ENCODE measurements at places on chromosomes 1 and 21.
A peak's percentile ranks its signal among the peaks of the same experiment; 100 is the strongest.

GRCh38 chr21:42627527-42628289, 25.7 kb upstream of the PDE9A start:
- DNase-seq, result no peak

DNA sequence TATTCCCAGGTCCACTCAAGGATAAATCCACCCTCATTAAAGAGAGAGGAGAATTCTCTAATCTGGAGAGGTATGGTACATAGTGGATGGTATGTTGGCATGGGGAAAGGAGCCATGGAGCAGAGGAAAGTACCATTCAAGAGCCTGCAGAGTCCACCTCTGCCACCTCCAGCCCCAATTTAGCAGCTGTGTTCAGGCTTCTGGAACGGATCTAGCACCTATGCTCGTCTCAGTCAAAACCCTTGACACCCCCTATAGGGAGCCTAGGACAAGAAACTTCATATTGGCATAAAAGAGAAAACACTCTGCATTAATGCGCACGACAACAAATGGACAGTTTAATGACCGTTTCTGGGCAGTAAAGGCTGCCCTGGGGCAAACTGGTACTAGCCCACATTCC, 161.1 kb upstream of the FAM78B start:
- DNase-seq, result no peak

- DNase-seq, result no peak
These were observed 26.7 kb downstream of the MIER1 start for GRCh38 chr1:66951513-66951912.

GRCh38 chr21:38048167-38048566, 131.9 kb upstream of the KCNJ6 start:
- DNase-seq, result no peak

GRCh38 chr1:205535866-205536758, 31.6 kb downstream of the CDK18 start:
- DNase-seq, result no peak

- DNase-seq, result peak; percentile 70
These were observed 115.6 kb downstream of the TNFSF18 start for GRCh38 chr1:172935062-172935592.

GRCh38 chr1:240190881-240191401, 99.3 kb downstream of the FMN2 start:
- DNase-seq, result no peak

- DNase-seq, result no peak
These were observed 27.5 kb downstream of the SLC6A17 start for GRCh38 chr1:110177775-110178174.

DNA sequence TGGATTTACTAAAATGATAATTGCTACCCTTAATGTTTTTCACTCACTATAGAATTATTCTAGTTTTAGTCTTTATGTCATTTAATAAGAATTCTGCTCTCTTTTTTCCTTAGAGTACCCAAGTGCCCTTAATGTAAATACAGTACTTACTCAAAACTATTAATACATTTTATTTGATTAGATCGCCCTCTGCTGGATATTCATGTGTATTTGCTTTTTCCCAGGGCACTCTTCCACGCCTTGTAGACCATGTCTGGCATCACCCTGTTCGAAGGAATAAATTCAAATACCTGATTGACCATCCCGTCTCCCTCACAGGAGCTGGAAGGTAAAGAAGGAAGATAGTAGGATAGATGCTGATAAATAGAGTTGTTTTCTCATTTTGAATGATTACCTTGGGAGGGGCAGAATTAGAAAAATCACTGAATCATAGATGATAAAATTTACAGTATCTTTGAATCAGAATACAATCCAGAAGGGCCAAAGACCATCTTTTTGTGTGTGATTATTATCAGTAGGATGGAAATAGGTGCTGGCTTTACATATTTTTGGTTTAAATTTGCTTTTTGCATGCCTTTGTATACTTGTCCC, 4.1 kb downstream of the AXDND1 start:
- peak; percentile 95 for DNase-seq

DNA sequence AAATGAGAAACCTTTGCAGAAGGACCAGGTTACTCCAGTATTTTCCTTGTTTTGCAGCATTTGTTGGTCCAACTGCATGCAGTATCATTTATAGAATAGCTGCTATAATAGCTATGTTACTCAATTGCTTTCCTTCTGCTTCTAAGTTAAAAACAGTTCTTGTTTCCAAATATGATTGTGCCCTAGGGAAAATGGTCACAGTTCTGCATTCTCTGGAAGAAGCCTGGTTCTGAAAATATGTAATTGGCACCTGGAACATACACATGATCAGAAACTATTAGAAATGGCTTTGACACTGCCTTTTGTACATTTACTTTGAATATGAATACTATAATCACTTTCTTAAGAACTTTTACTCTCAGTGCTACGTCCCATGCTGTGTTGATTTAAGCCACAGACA, 33.6 kb downstream of the HENMT1 start:
- DNase-seq, result no peak

- peak; percentile 62 for DNase-seq
These were observed 138.3 kb downstream of the TTLL7 start for GRCh38 chr1:83860490-83861221.

DNA sequence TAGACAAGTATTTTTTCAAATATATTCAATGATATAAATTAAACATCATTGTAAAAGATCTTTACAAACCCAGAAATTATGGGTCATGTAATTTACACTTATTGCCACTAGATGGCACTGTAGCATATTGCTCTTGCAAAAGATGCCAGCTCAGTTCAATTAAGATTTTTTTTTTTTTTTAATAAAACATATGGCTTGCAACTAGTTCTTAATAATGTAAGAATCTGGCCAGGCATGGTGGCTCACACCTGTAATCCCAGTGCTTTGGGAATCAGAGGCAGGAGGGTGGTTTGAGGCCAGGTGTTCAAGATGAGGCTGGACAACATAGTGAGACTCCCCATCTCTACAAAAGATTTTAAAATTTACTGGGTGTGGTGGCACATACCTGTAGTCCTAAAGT, 49.4 kb upstream of the DESI2 start:
- no peak for DNase-seq

DNA sequence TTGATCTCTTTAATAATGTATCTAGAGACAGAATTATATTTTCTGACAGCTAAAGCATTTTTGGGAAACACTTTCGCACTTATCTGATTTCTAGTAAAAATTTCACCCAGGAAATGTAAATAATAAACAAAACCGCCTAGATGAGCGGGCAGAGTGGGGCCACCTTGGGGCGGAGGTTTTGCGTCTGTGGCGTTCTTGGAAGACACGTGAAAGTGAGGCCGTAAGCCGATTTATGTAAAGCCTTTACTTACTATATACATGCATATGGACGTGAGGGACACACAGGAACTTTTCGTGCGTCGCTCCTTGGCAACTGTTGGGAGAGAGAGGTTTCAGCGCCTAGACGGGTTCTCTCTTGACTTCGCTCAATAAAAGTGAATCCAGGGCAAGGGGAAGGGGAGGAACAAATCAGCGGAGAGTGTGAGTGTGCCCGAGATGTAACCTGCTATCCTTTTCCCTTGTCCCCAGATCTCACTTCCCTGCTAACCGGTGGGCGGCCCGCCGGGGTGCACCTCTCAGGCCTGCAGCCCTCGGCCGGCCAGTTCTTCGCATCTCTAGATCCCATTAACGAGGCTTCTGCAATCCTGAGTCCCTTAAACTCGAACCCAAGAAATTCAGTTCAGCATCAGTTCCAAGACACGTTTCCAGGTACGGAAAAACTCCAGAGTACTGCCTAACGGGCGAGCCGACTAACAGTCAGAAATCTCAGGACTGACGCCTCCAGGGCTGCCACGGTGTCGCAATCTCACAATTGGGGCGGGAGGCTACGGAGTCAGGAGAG, 1.7 kb downstream of the HLX start:
- no peak for DNase-seq

GRCh38 chr1:87791931-87792740, 463.5 kb downstream of the LMO4 start:
- no peak for DNase-seq

DNA sequence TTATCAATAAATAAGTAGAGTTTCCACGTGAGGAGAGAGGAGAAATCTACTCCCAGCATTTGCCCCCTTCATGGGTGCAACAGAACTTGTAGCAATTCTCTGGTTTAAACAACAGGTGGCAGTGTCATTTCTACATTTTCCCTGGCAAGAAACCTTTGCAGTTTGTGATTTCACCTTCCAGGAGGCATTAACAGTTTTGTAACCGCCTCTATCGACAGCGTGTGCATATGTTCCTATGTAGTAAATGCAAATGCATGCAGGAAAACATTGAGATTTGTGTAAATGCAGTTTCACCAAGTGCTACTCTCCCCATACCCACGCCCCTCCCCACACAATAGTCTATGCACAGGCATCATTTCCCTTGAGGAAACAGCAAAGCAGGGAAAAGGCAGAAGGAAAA, 494.7 kb downstream of the SMYD3 start:
- DNase-seq, result peak; percentile 27

- no peak for DNase-seq
These were observed 31.4 kb upstream of the TARDBP start for GRCh38 chr1:10980841-10981727.

DNA sequence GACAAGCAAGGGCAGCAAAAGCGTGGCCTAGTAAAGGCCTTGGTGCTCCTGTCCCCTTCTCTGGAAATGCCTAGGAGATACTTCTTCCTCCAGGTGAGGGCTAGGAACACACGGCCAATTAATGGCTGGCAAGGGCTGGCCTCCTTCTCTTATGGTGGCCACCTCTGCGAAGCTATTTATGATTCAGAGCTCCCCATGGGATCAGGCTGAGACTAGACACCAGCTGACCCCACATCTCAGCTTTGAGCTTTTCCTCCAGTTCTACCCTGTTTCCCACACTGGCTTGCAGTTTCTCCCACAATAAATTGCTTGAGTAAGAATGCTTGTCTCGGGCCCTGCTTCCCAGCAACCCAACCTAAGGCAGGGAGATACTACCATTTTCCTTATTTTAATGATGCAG, 53.7 kb downstream of the CAMK2N1 start:
- no peak for DNase-seq

DNA sequence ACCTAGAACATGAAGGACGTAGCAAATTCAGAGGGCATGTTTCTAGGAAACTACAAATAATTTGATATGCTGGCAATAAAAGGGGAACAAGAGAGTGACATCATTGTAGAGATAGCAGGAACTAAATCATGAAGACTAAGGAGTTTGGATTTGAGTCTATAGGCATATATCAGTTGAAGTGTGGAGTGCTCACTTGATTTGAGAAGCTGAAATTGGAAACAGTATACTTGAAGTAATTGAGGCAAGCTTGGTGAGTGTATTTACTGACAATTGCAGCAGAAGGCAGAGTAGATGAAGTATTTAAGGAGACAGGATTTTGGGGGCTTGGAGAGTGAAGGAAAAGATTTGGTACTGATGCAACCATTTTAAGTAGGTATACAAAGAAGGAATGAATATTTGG, 6.4 kb upstream of the TMCO2 start:
- DNase-seq, result no peak

GRCh38 chr21:37266515-37267221, 466 bp downstream of the VPS26C start:
- DNase-seq, result peak; percentile 92

DNA sequence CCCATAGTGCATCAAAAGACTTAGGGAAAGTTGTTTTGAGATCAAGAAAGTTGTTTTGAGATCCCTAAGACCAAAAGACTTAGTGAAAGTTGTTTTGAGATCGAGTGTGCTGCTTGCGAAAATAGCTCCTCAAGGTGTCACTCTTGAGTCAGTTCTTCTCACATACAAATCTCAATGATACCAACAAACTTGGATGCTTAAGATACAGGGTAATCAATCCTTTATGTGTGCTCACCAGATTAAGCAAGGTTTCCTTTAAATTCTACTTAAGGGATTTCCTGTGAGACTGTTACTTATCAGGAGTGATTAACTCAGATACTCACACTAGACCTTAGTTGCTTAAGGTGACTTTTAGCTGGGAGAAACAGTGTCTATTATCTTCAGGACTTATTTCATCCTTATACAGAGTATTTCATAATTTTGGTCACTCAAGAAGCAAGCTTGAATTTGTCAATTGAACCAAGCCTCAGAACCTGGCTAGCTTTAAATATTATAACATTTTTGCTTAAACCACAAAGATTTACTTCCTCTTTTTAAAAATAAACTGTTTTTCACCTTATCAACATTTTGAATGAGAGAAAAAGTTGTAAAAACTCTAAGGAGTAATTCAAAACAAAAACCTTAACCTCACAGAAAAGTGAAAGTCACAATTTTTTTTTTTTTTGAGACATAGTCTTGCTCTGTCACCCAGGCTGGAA, 8.0 kb upstream of the RLF start:
- peak; percentile 58 for DNase-seq

GRCh38 chr1:211579440-211580302, 710 bp upstream of the SLC30A1 start:
- DNase-seq, result peak; percentile 66

DNA sequence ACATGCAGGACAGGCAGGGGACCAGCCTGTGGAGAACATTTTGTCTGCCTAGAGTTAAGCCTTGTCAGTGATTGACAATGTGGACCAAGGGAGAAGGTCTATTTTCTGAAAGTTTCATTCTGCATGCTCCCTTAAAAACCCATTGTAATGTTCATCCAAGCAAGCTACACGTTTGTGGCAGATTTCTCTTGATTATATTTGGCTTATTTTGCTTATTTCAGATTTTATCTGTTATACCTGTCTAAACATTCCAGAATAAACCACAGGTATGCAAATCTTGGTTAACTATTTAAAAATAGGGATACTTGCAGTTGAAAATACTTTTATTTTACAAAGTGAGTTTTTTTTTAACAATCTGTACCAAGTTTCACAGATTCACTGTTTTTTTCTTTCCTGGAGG, 78.2 kb upstream of the F3 start:
- DNase-seq, result peak; percentile 20

- DNase-seq, result no peak
These were observed 26.5 kb downstream of the RIPPLY3 start for GRCh38 chr21:37032877-37033471.

DNA sequence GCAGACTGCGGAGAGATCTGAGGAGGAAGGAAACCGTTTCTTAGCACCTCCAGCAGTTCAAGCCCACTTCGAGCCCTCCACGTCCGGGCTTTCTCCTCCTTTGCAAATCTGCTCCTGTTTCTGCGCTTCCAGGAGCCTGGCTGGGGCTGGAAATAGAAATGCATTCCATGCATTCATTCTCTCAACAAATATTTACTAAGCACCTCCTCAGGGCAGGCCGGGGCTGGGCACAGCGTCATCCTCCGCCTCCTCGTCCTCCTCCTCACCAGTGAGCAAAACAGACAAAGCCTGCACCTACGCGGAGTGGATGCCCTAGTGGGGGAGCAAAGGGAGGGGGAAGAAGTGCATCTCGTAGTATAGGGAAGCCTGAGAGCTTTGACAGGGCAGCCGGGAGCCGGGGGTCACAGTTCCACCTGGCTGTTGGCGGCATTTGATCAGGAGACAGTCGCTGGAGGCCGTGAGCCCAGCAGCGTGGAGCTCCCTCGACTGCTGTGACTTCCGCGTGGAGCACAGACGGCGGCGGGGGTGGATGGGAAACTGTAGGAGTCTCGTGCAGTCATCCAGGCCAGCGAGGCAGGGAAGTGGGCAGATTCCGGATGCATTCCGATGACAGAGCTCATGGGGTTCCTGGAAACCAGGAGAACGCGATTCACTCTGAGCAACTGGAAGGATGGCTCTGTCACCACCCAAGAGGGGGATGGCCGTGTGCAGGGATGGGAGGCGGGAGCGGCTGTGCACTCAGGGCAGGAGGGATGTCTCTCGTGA, 93.5 kb downstream of the SIK1 start:
- no peak for DNase-seq

- DNase-seq, result no peak
These were observed 6.2 kb upstream of the KCNK2 start for GRCh38 chr1:215076322-215076721.

- DNase-seq, result no peak
These were observed 48.2 kb downstream of the TBX19 start for GRCh38 chr1:168328731-168329364.

- DNase-seq, result no peak
These were observed 32.4 kb downstream of the ERICH3 start for GRCh38 chr1:74641161-74641560.

Data from NCI-H526 treated with DMSO at 0.1 percent for 48 hours (cell line).